ENCODE measurements at places on chromosomes 12 and 14.

DNA sequence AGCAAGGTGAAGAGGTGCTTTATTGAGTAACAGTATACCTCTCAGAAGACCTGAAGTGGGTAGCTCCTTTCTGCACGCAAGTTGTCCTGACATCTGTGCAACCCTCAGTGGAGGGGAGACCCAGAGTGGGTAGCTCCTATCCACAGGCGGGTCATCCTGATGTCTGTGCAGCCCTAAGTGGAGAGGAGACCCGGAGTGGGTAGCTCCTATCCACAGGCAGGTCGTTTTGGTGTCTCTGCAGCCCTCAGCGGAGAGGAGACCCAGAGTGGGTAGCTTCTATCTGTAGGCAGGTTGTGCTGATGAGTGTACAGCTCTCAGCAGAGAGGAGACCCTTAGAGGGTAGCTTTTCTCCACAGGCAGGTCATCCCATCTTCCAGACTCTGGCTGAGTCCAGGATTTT is 45.1 kb upstream of the PRPF39 start:
- no peak for DNase-seq

DNA sequence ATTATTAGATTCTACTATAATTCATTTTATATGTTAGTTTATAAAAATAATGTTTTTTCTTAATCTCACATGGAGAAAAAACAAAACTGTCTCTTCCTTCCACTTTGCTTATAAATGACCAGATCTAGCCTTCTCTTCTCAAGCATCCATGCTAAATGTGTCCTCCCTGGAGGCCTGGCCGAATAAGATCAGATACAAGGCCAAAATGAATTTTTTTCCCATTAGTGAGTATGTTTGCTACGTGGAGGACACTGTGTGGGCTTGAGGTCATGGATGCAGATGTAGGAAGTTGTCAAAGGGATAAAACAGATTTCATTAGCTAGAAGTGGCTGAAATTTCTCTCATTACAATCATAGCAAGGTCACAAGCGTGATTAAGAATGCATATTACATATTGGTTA is 1244.9 kb upstream of the SEL1L start:
- DNase-seq, result no peak

DNA sequence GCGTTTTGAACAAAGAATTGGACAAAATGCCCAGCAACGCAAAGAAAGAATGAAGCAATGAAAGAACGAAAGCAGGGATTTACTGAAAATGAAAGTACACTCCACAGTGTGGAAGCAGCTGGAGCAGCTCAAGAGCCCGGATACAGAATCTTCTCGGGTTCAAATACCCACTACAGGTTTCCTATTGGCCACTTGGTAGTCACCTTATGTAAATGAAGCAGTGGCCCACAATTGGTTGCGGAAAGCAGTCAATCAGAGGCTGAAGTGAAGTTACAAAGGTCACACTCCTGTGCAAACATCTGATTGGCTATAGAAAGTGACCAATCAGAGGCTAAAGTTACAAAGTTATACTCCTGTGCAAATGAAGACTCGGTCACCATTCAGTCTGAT is 15.0 kb upstream of the PPP1R13B start:
- DNase-seq, result no peak

GRCh38 chr14:68217791-68218340 is 398.3 kb downstream of the RAD51B start:
- no peak for DNase-seq

GRCh38 chr12:42910656-42911055 is 321.1 kb upstream of the PRICKLE1 start:
- no peak for DNase-seq

GRCh38 chr12:108833355-108833733 is 24.0 kb downstream of the SSH1 start:
- no peak for DNase-seq

- DNase-seq, result no peak
These were observed 200.9 kb upstream of the PLXNC1 start for GRCh38 chr12:93947486-93947885.

- DNase-seq, result no peak
These were observed 77.7 kb downstream of the PLXNC1 start for GRCh38 chr12:94225947-94226630.

DNA sequence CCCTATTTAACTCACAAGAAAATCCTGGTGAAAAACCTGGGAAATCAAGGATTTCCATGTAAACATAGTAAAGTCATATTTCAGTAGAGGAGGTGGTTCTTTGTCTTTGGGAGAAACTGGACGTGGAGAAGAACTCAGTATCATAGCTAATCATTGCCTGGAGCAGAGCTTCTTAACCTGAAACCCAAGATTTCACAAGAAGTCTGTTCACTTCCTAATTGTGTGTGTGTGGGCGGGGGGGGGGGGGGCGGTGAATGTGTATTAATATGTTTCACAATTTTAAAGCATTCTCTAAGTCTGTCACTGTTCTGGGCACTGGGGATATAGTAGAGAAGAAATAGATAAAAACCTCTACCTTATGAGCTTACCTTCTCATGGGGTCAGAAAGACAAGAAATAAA is 96.7 kb upstream of the PPP4R3A start:
- no peak for DNase-seq

GRCh38 chr12:79071498-79071897 is 206.9 kb downstream of the SYT1 start:
- no peak for DNase-seq

DNA sequence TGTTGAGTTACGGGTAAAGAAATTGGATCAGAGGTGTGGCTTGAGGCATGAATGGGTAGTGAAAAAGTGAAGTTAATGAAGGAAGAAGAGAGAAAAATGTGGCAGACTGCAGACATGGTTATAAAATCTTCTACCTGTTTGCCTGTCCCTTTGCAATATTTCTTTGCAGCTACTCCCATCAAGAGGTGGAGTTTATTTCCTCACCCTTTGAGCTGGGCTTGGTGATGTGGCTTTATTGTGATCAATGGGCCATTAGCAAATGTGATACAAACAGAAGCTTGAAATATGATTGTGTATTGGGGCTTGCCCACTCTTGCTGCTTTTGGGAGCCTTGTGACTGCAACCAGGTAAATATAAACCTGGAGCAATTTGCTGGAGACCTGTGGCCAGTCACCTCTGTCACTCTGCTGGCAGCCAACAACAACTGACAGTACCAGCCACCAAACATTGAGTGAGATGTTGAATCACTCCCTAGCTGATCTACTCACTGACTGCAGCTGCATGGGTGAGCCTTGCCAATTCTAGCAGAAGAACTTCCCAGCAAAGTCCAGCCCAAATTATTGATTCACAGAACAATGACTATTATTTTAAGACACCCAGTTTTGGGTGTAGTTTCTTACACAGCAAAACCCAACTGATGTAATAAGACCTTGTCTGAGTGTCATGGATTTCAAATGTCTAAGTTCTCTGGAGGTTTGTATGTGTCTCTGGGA is 151.0 kb upstream of the ATP2B1 start:
- no peak for DNase-seq

DNA sequence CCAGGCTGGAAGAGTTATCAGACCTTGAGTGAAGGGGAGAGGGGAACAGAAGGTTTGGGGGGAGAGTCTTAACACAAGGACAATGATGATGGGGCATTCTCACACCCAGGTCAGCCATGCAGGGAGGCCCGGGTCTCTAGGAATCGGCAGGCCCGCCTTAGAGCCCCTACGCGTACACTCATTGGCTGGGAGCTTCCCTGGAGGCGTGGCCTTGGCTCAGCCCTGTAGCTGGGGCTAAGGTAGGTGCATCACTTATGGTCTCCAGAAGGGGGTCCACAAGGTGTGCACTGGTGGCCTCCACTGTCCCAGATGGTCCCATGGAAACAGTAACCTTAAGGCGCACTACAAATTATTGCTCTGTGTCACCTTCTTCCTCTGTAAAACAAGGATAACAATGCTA is 660.1 kb downstream of the MED13L start:
- DNase-seq, result no peak

- no peak for DNase-seq
These were observed 878.0 kb upstream of the TMEM132C start for GRCh38 chr12:127388985-127389384.

DNA sequence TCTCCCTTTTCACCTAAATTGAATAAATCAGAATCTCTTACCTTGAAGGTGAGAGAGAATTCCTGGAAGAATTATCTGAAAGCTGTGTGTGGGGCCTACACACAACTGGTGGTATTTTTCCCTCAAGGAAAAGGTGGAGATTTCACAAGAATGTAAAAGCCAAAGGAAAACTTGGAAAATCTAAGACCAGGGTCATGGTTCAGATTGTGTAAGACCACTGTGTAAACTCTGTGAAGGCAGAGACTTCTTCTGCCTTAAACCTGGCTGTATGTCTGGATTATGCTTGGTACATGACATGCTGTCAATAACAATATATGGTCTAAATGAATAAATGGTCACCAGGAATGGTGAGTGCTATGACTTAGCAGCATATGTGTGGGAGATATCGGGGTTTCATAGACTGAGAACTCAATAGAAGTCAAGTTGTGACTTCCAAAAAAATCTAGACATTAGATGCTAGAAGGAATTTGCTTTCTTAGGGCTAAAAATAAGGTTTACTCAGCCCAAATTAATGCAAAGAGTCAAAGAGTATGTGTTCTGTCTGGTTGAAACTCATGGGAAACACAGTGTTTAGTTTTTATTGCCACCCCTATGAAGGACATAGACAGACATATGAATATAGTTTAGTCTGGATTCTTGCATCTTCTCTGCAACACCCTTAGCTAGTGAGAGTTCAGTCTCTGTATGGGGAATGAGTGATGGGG is 163.7 kb downstream of the SNAPC1 start:
- no peak for DNase-seq

GRCh38 chr14:36524874-36525745 is 5.1 kb upstream of the NKX2-1 start:
- no peak for DNase-seq

GRCh38 chr12:95385246-95386035 is 88.5 kb upstream of the METAP2 start:
- no peak for DNase-seq

All from activated gamma-delta T cell treated with anti-CD3 and anti-CD28 coated beads, Interleukin-2, amount 50 U/mL, for 16 hours (primary cell).